ENCODE measurements at places on chromosomes 3 and 15. TPM values are rescaled to one million over a fixed set of nuclear protein-coding genes. Genes with fewer than 3 reads are reported as not detected.

MESP1 gene
- total RNA-seq, result 4.9 TPM

UBE2E2 gene
- total RNA-seq, result 45.9 TPM

TMEM108 gene
- 15.4 TPM for total RNA-seq

ABHD14A gene
- total RNA-seq, result 17.9 TPM

TNFAIP8L3 gene
- total RNA-seq, result 10.9 TPM

GOLGA8J gene
- total RNA-seq, result not detected

SPSB4 gene
- 1.2 TPM for total RNA-seq

DNA sequence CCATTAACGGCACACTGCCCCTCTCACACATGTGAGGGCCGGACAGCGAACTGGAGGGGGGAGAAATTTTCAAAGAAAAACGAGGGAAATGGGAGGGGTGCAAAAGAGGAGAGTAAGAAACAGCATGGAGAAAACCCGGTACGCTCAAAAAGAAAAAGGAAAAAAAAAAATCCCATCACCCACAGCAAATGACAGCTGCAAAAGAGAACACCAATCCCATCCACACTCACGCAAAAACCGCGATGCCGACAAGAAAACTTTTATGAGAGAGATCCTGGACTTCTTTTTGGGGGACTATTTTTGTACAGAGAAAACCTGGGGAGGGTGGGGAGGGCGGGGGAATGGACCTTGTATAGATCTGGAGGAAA, 1.5 kb downstream of the SOX2 start:
- no peak overlapping the region for H3K27ac ChIP-seq
- no peaks in the 10 kb centered on the region for H3K36me3 ChIP-seq
- peaks cover 98% of the 10 kb centered on the region for H3K27me3 ChIP-seq
- peaks cover 12% of the 10 kb centered on the region for H3K4me1 ChIP-seq
- no peak overlapping the region for H3K4me3 ChIP-seq

- H3K27ac ChIP-seq, result no peak overlapping the region
- no peak for DNase-seq
- no peaks in the 10 kb centered on the region for H3K36me3 ChIP-seq
- no peak overlapping the region for H3K4me3 ChIP-seq
- no peaks in the 10 kb centered on the region for H3K27me3 ChIP-seq
These were observed 65.5 kb downstream of the BBX start for GRCh38 chr3:107588217-107588616.

DNA sequence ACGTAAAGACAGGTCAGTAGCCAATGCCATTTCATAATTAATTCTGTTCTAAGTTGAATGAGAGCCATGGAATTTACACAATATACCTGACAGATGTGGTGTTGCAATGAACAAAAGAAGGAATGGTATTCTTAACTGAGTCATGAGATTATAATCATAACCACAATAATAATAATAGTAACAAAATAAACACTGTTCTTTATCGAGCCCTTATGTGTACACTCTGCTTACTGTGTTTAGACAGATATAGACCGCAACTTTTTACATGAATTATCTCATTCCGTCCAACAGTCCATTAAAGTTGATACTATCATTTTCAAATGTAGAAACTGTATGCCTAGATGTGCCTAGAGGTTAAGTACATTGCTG, 28.2 kb upstream of the SCAANT1 start:
- H3K4me3 ChIP-seq, result no peak overlapping the region
- no peaks in the 10 kb centered on the region for H3K27me3 ChIP-seq
- H3K36me3 ChIP-seq, result no peaks in the 10 kb centered on the region
- H3K27ac ChIP-seq, result no peak overlapping the region
- DNase-seq, result no peak
- H3K4me1 ChIP-seq, result peaks cover 26% of the 10 kb centered on the region

GRCh38 chr3:50450209-50450921, 53.1 kb downstream of the CACNA2D2 start:
- H3K4me1 ChIP-seq, result peaks cover 42% of the 10 kb centered on the region
- H3K4me3 ChIP-seq, result peak overlapping the region; percentile 34
- H3K27me3 ChIP-seq, result no peaks in the 10 kb centered on the region
- no peaks in the 10 kb centered on the region for H3K36me3 ChIP-seq
- peak; percentile 95 for DNase-seq

DNA sequence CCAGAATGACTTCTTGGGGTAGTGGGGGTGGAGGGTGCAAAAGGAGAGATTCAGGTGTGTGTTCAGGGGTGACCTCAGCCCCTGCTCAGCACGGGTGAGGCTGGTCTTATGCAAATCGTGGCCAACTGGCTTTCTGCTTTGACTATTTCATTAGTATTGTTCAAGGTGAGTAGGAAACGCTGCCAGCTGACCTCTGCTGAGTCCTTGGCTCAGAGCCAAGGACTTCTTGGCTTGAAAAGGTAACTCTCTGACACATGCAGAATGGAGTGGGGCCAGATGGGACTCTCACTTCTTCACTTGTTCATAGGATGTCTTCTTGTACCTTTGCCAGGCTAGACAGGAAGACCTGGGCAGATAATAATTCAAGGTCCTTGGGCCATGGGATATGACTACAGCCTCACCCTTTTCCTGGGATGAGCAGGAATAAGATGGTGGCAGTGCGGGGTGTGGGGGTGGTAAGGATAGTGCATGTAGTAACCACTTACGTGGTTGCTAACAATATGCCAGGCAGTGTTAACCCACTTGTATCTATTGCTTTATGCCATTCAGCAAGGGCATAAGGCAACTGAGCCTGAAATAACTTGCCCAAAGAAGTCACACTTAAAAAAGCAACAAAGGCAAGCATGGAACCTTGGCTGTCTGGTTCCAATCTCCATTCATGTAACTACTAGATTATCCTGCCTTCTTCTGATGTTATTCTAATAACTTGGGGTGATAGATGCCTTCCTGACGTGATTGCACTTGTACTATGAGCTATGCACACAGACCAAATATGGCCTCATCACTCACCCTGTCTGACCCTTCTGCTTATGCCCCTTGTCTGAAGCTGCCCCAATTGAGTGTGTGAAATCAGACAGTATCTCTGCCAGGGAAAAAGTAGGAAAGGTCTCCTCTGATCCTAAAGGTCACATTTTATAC, 193.1 kb downstream of the NR1D2 start:
- H3K4me3 ChIP-seq, result no peak overlapping the region
- no peaks in the 10 kb centered on the region for H3K36me3 ChIP-seq
- DNase-seq, result no peak
- no peaks in the 10 kb centered on the region for H3K4me1 ChIP-seq
- H3K27ac ChIP-seq, result no peak overlapping the region

- no peak overlapping the region for H3K4me3 ChIP-seq
- H3K4me1 ChIP-seq, result peaks cover 13% of the 10 kb centered on the region
- H3K27ac ChIP-seq, result no peak overlapping the region
These were observed 9.6 kb upstream of the ATP13A3 start for GRCh38 chr3:194496217-194496919.

GRCh38 chr3:185144784-185145183, 8.1 kb downstream of the C3orf70 start:
- no peak overlapping the region for H3K4me3 ChIP-seq
- no peaks in the 10 kb centered on the region for H3K36me3 ChIP-seq
- H3K4me1 ChIP-seq, result no peaks in the 10 kb centered on the region

DNA sequence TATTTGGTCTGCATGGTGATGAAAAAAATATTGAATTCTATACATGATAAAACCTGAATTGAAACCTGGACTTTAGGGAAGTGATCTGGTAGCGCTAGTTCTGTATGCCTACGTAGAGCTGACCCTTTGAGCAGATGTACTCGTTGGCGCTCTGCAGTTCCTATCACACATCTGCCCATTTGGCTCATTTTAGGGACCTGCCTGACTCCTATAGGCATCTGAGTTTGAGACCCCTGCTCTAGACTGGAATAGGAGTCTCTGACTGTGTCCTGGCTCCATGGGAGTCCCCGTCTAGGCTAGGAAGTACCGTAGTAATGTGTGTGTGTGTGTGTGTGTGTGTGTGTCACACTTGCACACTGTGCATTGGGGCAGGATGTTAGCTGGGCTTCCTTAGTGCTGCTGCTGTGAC, 21.2 kb downstream of the STARD5 start:
- peak overlapping the region; percentile 9 for H3K4me3 ChIP-seq
- H3K27ac ChIP-seq, result peak overlapping the region; percentile 56
- DNase-seq, result no peak
- peaks cover 85% of the 10 kb centered on the region for H3K36me3 ChIP-seq
- H3K4me1 ChIP-seq, result peaks cover 38% of the 10 kb centered on the region

- H3K27me3 ChIP-seq, result no peaks in the 10 kb centered on the region
- H3K36me3 ChIP-seq, result no peaks in the 10 kb centered on the region
- peak overlapping the region; percentile 37 for H3K27ac ChIP-seq
- no peak overlapping the region for H3K4me3 ChIP-seq
- peaks cover 8% of the 10 kb centered on the region for H3K4me1 ChIP-seq
- DNase-seq, result no peak
These were observed 73.5 kb upstream of the ABI3BP start for GRCh38 chr3:101066711-101067129.
